ENCODE measurements at places on chromosomes 4 and X. TPM values are rescaled to one million over a fixed set of nuclear protein-coding genes. Genes with fewer than 3 reads are reported as not detected.
A peak's percentile ranks its signal among the peaks of the same experiment; 100 is the strongest.

DNA sequence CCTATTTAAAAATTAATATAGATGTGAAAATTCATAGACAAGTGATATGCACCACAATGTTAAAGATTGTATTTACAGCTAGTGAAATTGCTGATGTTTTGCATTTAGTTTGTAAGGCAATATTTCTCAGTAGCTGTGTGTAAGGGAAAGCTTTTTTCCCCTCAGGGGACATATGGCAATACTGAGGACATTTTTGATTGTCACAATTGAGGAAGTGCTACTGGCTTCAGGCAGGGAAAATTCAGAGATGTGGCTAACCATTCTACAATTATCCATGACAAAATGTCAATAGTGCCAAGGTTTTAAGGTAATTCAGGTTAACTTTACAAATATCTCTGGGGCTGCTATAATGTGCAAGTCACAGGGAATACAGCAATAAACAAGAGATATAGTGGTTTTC lies 66.1 kb upstream of the IL15 start:
- DNase-seq = no peak

GRCh38 chr4:128810871-128811570 lies 1.5 kb downstream of the JADE1 start:
- DNase-seq = peak; percentile 83

The SERPINA7 gene
- not detected for total RNA-seq

DNA sequence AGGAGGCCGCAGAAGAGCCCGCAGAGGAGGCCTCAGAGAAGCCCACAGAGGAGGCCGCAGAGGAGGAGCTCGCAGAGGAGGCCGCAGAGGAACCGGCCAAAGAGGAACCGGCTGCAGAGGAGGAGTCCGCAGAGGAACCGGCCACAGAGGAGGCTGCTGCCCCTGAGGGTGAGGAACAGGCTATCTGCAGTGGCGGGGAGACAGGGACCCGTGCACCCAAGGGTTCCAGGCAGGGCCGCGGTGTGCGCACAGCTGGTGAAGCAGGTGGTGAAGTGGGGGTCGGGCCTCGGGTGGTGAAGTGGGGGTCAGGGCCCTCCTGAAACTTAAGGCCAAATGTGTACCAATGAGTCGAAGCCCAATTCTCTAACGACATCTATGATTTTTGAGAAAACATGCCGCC lies 1.1 kb downstream of the CT47C1 start:
- DNase-seq = no peak

DNA sequence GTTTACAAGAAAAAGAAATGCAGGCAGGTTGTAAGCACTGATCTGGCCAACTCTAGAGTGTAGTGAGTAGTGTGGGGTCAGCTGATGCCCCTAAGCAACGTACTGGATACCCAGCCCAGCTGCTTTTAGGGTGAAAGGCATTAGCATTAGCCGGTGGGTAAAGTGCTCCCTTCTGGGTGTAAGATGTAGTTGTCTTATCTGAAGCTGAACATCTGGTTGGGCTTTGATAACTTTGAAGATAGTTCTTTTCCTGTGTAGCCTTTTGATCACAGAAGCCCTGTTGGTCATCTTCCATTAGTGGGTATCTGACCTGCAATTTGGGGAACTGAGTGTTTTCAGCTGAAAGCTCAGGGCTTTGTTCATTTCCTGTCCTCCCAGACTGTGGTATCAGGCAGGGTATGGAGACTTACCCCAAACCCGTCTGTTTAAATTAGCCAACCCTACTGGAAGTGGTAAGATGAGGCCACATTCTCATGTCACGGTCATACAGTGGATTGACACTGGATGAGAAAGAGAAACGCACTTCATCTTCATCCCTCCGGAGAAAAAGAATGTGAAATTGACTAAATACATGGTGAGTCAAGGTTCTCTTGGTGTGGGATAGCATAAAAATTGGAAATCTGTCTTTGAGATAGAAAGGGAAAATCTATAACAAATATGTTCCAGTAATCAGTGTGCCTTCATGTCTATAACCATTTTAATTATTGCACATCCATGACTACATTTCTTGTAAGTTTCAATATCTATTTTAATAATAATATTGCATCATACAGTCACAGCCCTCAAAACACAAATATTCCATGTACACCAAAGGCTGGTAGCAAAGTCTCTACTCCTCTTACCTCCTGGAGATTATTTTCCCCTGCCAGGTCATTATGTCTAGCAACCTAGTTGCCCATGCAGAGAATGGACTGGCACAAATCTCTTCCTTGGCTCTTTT lies 8.7 kb downstream of the RHOH start:
- no peak for DNase-seq

DNA sequence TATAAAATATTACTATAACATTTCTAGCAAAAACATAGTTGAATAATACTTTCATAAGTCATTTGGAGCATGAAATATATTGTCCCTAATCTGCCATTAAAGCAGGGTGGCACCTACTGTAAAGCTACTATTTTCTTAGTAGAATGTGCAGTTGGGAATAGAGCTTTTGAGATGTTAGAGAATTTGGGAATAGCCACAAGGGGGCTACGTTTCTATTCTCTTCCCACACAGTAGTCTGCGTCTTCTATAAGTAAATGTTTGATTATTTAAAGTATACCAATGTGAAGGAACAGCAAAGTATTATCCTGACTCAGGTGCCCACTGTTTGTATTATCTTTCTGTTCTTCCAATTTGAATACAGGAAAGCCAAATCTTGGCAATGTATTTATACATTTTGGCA lies 323.2 kb upstream of the GIMD1 start:
- no peak for DNase-seq

- no peak for DNase-seq
Observed at GRCh38 chrX:5823903-5824302, 404.8 kb downstream of the NLGN4X start.

DNA sequence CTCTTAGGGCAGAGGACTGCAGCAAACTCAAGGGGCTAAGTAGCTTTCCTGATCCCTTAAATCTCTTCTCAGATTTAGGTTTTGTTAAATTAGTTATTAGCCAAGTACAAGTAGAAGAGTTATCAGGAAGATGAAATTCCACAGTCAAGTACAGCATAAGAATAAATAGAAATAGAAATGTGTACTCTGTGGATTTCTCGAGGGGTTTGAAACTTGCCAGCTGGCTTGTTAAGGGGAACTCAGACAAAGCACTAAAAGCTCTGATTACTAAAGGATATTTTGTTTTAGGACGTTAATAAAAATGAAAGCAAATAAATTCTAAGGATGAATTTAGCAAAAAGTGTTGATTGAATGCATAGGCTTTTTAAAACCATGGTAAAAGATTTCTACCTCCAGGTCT lies 654.6 kb downstream of the RAPGEF2 start:
- no peak for DNase-seq

The SH3D19 gene
- total RNA-seq = 13.7 TPM

DNA sequence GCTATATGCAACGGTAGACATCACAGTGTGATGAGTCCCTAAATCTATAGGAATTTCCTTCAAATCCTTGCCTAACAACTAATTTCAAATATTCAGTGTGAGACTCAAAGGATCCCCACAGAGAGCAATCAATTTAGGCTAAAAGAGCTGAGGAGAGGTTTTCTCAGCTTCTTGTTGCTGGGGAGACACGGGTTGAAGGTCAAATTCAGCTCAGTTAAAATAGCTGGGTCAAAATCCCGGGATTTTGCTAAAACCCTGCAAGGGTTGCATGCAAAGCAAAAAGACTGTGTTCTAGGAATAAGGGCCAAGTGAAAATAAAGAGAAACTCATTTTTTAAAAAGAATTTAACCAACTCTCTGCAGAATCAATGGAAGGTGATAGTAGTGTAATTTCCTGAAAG lies 1073.4 kb downstream of the NLGN4X start:
- no peak for DNase-seq

DNA sequence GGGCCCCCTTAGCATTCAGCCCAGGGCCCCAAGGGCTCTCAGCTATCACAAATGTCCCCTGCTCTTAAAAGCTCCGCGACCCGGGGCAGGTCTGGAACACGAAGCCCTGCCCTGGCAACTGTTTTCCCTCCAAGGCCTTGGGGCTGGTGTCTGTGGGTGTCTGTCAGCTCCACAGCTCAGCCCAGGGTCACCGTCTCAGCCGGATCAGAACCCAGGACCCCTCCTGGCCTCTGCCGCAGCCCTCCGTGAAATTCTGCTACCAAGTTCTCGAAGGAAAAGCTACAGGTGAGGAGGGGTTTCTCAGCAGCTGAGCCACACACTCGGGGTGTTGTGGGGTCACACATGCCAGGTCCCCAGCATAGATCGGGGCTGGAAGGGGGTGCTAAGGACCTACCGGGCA lies 61.2 kb downstream of the ACOX3 start:
- DNase-seq = no peak

The MAGEE2 gene
- total RNA-seq = not detected

GRCh38 chr4:122658818-122659295 lies 38.0 kb upstream of the IL21 start:
- no peak for DNase-seq

The MYOZ2 gene
- not detected for total RNA-seq

- no peak for DNase-seq
Observed at GRCh38 chrX:41409006-41409405, 38.1 kb upstream of the NYX start.

DNA sequence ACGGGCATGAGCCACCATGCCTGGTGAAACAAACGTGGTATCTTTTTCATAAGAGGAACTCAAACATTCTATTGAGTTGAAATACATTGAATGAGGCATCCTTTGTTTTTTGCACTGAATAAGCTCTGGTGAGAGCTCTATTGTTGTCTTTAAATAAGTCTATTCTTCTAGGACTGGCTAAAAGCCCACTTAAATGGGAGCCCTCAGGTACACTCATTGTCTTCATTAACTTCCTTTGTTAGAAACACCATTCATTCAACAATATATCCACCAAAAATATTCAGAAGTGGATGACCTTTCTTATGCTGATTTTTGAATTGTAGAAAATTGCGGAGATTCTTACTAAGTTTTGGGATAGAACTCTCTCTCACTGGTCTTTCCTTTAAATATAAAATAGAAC lies 568.0 kb downstream of the IL1RAPL1 start:
- no peak for DNase-seq

DNA sequence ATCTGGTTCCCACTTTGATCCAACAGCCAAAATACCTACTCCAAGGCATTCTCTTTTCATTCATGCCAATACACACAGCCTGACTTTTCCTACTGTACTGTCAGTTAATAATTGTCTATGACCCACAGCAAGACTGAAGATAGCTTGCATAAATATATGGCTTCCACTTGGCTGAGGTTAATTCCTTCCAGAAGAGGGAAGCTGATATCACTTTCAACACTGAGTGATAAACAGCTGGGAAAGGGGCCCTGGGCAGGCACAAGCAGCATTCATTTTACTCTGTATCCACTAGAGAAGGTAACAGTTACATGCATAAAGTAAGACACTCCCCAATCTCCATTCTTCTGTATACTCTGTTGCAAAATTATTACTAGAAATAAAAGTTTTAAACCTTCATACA lies 200.2 kb upstream of the UGT8 start:
- DNase-seq = no peak

- DNase-seq = peak; percentile 90
Observed at GRCh38 chrX:16870095-16870861, at the start of gene RBBP7. Gene RBBP7, minus strand, starts transcription at chrX:16870362. Its CDS starts 309 bp downstream, at chrX:16870053.

DNA sequence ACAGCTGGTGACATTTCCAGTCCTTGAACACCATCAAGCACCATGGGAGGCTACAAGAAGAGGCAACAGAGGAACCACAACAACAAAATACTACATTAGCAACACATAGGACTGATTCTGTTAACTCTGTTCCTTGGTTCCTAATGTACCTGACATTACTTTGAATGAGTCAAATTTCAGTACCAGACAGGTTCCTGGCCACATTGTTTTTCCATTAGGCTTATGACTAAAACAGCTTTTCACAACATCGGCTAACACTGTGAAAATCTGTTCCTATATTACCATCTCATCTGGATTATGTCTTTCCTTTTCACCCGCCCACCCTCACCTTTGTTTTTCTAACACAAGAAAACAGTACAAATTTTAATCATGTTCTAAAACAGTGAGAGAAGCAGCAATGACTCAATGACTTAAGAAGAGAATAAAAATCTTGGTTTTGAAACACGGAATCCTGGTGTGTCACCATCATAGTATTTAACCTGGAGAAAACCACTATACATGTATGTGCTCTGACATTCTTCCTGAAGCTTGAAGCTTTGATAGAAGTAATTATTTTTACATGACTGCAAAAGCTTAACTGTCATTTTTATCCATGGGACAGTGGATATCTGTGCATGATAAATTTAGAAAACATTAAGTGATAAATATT lies 143.9 kb downstream of the SCFD2 start:
- DNase-seq = no peak

DNA sequence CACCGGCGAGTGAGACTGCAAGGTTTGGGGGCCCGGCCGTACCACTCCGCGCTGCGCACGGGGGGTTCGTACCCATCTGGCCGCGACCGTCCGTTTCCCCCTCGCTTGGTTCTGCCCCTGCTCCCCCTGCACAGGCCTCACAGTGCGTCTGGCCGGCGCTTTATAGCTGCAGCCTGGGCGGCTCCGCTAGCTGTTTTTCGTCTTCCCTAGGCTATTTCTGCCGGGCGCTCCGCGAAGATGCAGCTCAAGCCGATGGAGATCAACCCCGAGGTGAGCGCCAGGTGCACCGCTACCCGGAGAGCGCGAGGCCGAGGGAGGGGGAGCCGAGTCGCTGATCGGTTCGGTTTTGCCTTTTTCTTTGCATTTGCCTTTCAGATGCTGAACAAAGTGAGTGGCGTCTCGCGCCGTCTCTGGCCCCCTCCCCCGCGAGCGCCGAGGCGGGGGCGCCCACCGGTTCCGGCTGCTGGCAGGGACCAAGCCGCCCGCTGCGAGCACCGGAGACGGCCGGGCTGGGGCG lies at the start of gene UCHL1:
Gene UCHL1, plus strand, starts transcription at position 189 of the 517 bp plus-strand sequence. Its CDS starts 49 bp downstream, at position 238.
- peak; percentile 79 for DNase-seq

- peak; percentile 13 for DNase-seq
Observed at GRCh38 chrX:53374222-53374820, 48.1 kb downstream of the SMC1A start.

The GAGE12H gene
- not detected for total RNA-seq

DNA sequence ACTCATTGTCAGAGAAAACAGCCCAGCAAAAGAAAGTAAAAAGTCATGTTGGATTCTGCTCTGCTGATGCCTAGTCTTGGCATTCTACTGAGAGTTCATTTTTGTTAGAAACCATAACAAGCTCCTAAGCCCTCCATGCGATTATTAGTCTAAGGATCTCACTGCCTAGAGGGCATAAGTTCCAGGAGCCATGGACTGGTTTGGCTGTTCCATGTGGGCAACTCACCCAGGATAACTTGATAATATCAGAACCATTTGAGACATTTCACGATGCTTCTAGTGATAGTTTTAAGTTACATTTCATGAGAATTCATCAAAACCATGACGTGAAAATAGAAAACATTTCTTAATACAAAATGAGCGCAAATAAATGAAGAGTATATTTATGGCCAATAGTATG lies 376.8 kb upstream of the GALNT7 start:
- DNase-seq = no peak

The AFM gene
- not detected for total RNA-seq

DNA sequence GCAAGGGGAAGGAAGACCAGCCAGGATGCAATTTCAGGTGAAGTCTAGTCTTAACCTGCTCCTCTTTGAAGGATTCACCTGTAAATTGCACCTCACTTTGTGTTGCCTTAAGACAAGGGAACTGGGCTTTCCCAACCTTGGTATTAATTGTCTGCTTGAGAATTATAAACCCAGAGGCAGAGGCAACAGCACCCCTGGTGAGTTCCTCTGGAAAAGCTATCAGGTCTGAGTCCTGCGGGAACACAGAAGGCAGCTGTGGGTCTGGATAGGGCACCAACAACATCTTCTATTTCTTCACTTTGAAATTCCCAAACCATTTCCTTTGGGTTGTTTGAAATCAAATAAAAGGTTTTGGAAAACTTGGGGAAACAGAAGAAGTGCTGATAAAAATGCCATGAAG lies 109.2 kb upstream of the NPY2R start:
- DNase-seq = no peak
